Activated T-cell treated with anti-CD3 and anti-CD28 coated beads, Interleukin-2, amount 50 U/mL, for 24 hours (primary cell): ENCODE measurements at places on chromosomes 6 and 20.

DNA sequence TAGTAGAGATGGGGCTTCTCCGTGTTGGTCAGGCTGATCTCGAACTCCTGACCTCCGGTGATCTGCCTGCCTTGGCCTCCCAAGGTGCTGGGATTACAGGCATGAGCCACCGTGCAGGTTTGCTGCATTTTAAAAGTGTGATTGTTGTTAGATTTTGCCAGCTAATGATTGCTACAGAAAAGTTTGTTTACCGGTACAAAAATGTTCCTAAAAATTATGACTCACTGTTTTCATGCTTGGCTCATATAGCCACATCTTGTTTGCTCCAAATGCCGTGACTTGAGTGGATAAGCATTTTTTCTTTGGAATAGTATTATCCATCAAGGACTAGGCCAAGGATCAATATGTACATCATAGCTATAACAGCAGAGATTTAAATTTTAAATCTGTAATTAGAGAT, 24.3 kb downstream of the LRRN4 start:
- no peak for DNase-seq

- no peak for DNase-seq
Measured at GRCh38 chr6:50936277-50936681, 117.6 kb downstream of the TFAP2B start.

- DNase-seq = no peak
Measured at GRCh38 chr6:133368664-133369063, 127.5 kb downstream of the EYA4 start.

DNA sequence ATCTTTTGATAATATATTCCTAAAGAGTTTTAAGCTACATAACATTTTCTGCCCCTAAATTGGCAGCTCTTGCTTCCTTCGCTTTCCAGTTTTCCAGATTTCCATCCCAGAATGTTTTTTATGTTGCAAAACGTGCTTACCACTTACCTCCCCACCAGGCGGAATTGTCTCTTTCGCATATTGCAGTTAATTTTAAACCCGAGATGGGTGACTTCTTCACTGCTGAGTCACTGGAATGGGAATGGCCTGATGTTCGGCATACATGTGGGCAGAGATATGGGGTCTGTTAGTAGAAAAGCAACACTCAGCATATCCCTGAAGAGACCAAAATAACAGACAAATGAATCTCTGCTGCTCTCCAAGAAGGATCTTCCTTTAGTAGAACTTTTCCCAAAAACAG, 491.2 kb downstream of the PREX1 start:
- no peak for DNase-seq

GRCh38 chr6:21772477-21772876, 178.9 kb downstream of the SOX4 start:
- DNase-seq = no peak

DNA sequence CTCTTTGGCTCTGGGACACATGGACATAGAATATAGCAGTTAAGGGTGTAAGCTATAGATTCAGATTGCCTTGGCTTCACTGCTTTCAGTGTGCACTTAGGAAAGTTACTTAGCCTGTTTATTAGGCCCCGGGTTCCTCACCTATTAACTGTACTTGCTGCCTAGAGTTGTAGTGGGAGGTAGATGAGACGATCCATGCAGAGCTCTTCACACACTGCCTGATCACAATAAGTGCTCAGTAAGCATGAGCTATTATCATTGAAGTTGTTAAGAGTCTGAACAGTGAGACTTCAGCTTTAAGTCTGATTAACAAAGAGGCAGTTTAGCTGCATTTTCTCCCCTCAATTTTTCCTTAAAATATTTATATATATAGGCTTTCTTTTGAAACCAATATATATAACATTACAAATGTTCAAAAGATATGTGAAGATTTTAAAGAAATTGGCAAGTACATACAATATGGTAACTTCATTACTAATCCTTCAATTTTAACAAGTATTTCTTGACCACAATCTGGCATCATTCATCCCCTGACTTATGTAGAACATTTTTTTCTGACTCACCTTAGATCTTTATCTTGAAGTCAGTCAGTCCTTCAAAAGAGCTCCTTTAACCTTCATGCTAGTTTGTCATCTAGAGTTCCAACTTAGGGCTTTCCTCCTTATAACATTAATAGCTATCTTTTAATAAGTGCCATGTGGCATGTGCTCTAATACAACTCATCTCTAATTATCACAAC, 20.5 kb upstream of the SUPT3H start:
- DNase-seq = no peak

GRCh38 chr6:162706232-162706631, 21.3 kb downstream of the PRKN start:
- no peak for DNase-seq

- no peak for DNase-seq
Measured at GRCh38 chr6:31609519-31610406, 5.3 kb upstream of the AIF1 start.

- DNase-seq = no peak
Measured at GRCh38 chr6:28211840-28212509, 13.1 kb upstream of the ZSCAN9 start.
